Mucosa of gallbladder (tissue), 1 donor: ENCODE measurements at places on chromosomes 5 and 9. TPM values are rescaled to one million over a fixed set of nuclear protein-coding genes. Genes with fewer than 3 reads are reported as not detected.

WNT8A gene
- total RNA-seq, result not detected

GCNT4 gene
- 36.2 TPM for total RNA-seq

FREM1 gene
- total RNA-seq, result 8.2 TPM

ELOVL7 gene
- 66.8 TPM for total RNA-seq

ADAM19 gene
- total RNA-seq, result 22.1 TPM

MZB1 gene
- 1.1 TPM for total RNA-seq

MLANA gene
- total RNA-seq, result not detected

GRCh38 chr5:105684799-105685198, 1985.9 kb downstream of the EFNA5 start:
- DNase-seq, result no peak

GRCh38 chr5:106648401-106648800, 1022.3 kb downstream of the EFNA5 start:
- no peak for DNase-seq

DNA sequence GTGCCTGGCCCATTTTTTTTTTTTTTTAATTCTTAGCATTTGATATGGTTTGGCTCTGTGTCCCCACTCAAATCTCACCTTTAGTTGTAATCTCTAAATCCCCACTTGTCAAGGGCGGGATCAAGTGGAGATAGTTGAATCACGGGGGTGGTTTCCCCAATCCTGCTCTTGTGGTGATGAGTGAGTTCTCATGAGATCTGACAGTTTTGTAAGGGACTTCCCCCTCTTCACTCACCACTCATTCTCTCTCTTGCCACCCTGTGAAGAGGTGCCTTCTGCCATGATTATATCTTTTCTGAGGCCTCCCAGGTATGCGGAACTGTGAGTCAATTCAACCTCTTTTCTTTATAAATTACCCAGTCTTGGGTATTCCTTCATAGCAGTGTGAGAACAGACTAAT, 27.2 kb downstream of the NDUFAF2 start:
- DNase-seq, result no peak

DNA sequence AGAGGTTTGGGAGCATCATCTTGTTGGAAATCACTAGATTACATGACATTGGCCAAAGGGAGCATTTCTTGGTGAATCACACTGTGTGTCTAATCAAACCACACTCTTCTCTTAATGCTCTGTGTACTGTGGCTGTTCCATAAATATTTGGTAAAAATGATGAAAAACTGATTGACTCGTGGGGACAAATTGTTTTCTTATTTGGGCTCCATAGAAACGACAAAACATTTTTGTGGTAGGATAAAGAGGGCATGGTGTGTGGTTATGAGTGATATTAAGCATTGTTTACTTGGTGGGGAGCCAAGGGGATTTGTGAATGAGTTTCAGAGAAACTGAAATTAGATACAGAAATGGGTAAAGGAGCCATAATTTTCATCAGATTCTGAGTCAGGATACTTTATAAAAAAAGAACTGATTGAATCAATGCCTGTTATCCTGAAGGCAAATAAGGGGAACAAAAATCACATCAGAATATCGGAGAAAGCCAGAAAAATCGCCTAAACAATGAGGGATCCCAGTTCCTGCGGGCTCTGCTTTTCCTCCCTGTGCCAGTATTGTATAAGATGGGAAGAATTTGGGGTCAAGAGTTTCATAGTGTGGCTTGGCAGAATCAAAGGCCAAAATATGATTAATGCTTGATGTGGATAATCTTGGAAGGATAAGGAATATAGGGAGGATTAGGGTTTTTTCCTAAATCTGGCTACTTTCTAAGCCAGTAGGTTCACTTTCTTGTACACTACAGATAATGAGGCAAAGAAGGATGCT, 33.3 kb downstream of the FBXL7 start:
- no peak for DNase-seq

- no peak for DNase-seq
Observed at GRCh38 chr9:121275781-121276658, 8.1 kb downstream of the GSN start.

- DNase-seq, result no peak
Observed at GRCh38 chr5:31187591-31187990, 5.9 kb upstream of the CDH6 start.

GRCh38 chr9:95063300-95063699, 254.2 kb downstream of the FANCC start:
- DNase-seq, result no peak

GRCh38 chr9:94140791-94141790, 56.8 kb downstream of the PTPDC1 start:
- no peak for DNase-seq

- DNase-seq, result peak; percentile 25
Observed at GRCh38 chr5:150001660-150002486, 1.3 kb downstream of the HMGXB3 start.

DNA sequence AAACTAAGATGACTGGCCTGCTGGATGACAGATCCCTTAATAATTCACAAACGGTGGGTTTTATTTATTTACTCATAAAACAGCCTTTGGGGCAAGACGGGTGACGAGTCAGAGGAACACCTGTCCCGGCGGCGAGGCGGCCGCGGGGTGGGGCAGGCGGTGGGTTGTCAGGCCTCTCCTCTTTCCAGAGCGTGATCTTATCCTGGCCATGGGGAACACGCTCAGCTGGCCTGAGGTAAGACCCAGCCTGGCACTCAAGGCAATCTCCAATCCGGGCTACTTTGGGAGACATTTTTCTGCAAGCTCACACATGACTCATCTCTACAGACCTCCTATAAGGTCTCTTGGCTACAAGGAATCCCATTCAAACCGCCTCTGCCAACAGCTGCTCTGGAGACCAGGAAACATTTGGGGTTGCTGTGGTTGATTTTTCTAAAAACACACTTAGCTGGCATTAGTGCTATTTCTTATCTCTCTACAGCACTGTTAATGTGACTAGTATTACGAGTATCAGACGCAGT, 6.3 kb downstream of the RAPGEF1 start:
- DNase-seq, result peak; percentile 38

GRCh38 chr5:173035904-173036707, 20.0 kb upstream of the CREBRF start:
- no peak for DNase-seq

GRCh38 chr5:103561685-103562452, 720 bp downstream of the NUDT12 start:
- DNase-seq, result no peak

DNA sequence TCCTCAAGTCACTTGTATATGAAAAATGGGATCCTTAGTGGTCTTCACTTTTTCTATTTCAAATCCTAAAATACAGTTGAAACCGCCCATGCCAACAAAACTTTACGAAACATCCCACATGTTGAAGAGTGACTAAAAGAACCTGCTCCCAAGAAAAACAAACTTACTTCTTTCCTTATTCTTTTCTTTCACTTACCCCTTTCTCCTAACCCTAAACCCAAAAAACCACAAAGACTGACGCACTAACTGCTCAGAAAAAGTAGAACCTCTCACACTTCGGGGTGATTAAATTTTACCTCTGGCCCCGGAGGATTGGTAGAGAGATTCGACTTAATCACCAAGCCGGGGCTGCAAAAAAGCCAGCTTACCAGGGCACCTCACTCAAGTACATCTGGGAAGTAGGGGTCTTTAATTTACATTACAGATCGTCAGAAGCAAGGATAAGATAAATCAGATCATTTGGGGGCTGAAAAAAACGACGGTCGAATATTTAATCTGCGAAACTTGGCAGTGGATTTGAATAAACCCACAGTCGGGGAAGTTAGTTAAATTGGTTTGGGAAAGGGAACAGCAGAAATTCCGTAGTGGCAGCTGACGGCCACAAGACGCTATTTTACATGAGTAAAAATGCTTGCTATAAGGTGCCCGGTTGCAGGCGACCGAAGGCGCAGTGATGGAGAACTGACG, 1.3 kb downstream of the CDO1 start:
- DNase-seq, result no peak

- no peak for DNase-seq
Observed at GRCh38 chr5:172908662-172909061, 50.6 kb upstream of the RPL26L1 start.

- DNase-seq, result peak; percentile 16
Observed at GRCh38 chr9:80061940-80062339, 490.2 kb downstream of the TLE4 start.

DNA sequence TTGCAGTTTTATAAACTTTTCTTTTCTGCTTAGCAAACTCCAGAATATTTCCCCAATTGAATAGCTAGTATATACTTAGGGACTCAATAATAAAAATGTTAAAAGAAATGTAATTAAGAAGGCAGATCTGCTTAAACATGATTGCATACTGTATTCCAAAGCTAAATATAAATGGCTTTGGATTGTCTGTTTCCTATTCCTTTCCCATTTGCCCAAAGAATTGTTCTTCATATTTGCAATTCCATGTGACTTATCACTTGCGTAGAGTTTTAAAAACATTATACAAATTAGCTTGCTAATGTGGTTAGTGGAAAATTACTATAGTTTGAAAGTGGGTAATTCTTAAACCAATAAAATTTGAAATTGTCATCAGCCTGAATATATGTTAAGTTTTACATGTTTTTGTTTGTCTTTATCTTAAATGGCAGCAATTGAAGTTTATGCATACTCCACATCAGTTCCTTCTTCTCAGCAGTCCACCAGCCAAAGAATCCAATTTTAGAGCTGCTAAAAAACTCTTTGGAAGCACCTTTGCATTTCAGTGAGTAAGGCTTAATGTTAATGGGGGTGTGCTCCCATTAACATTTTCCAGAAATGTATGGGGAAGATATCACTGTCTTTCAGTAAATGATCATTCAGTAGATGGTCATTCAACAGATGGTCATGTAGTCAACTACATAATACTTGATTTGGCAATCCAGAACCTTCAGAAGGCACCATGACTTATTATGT, 161.2 kb downstream of the PARP8 start:
- DNase-seq, result no peak

- no peak for DNase-seq
Observed at GRCh38 chr5:69484891-69485290, 7.7 kb upstream of the OCLN start.

GRCh38 chr9:85155352-85155751, 485.8 kb downstream of the NTRK2 start:
- no peak for DNase-seq

DNA sequence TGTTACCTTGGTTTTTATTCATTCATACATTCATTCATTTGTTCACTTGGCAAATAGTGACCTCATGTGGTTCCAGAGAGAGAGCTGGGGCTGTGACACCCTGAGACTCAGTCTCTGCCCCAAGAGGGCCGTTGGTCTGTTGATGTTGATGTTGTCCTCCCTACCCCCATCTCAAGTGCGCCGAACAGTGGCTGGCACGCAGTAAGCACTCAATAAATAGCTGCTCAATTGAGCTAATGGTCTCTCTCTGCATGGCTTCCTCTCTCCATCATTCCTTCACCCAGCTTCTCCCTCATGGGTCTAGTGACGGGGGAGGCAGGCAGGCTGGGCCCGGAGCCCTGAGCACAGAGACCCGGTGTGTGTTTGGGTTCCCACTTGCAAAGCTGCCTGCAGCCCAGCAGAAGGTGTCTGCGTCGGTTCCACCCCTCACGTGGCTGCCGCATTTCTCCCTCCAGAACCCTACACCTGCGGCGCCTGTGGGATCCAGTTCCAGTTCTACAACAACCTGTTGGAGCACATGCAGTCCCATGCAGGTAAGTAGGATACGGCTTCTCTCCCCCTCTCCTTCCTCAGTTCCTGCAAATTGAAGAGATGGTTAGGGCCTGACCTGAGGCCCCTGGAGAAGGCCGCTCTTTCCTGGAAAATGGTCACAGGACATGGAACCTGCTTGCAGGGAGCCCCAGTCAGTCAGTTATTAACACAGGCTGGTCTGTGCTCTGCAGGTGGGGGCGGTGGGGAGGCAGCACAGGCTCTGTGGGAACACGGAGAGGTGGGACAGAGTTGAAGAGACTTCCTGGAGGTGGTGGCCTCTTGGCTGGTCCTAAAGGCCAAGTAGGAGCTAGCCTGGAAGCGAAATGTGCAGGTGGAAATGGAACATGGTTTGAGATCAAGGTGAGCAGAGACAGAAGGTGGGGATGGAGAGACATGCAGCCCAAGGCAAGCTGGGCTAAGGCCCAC, 42.0 kb downstream of the AMBP start:
- peak; percentile 6 for DNase-seq

DNA sequence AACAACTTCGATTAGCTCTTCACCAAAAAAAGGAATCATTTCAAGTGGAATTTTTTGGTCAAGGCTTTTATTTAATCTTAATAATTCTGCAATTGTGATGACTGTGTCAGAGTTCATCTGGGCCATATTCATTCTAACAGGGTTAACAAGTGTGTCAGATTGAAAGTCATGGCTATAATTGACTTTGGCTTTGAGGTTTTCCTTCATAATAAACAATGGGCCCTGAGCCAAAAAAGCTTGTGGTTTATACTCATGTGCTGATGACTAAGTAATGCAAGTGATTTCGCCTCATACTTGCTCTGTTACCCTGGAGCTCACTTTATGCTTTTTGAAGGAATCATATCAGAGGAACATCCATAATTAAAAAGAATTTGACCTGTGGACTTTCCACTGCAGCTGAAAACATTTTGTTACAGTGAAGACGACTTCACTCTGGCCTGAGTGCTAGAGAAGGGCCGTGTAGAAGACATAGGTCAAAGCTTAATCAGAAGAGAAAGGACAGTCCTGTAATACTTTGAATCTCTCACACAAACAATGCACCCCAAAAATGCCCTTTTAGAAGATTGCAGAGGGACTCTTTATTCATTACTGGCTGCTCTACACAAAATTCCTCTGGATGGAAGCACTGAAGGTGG, 101.7 kb downstream of the GDNF start:
- DNase-seq, result no peak

DNA sequence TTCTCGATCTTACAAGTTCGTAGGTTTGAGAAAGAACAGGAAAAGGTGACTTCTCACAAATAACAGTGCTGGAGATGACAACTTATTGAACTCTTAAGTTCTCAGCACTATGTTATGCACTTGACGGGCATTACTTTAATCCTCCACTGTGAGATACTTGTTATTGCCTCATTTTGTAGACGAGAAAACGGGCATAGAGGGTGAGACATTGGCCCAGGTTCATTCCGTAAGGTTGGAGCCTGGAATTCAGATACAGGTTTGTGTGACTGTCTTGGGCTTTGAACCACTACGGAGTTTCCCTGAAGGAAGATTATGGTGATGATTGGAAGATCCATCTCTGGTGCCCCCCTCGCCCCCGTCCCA, 657 bp downstream of the MAT2B start:
- no peak for DNase-seq

GRCh38 chr9:119961774-119962424, 592.7 kb upstream of the BRINP1 start:
- peak; percentile 16 for DNase-seq

DNA sequence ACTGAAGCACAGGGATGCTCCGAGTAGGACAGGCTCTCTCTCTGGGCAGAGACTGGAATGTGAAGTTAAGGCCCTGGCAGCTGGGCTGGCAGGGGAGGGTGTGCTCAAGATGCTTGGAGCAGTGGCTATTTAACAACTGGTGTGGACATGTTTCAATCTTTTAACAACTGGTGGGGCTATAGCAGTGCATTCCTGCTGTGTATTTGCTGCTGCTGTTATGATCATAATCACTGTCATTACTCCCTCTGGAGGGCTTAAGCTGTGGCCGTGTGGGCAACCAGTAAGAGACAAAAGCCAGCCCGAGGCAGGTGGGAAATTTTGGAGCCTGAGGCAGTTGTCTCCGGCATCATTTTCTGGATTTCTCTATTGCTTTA, 33.3 kb upstream of the PTGS1 start:
- DNase-seq, result no peak
